Stimulated activated CD8-positive, alpha-beta memory T cell treated with anti-CD3 and anti-CD28 coated beads, Interleukin-2, amount 100 ng/mL, for 48 hours (primary cell): ENCODE measurements at places on chromosomes 4 and X.

DNA sequence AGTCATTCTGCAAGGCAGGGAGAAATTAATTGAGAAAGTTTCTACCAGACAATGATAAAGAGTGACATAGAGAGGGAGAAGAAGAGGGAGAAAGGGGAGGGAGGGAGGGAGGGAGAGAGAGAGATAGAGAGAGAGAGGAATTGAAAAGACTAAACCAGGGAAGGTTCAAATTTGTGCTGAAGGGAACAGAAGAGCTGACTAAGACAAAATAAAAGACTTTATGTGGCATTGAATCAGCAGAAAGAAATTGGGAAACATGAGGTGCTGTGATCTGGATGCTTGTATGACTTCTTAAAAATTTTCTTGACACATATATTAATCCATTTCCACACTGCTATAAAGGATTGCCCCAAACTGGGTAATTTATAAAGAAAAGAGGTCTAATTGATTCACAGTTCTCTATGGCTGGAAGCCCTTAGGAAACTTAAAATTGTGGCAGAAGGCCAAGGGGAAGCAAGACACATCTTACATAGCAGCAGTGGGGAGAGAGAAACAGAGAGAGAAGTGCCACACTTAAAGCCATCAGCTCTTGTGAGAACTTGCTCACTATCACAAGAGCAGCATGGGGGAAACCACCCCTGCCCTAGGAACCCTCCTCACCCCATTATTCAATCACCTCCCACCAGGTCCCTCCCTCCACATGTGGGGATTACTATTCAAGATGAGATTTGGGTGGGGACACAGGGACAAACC, 13.5 kb upstream of the CXCL6 start:
- DNase-seq: no peak

- no peak for DNase-seq
Observed at GRCh38 chr4:18840481-18840880, 818.9 kb upstream of the LCORL start.

DNA sequence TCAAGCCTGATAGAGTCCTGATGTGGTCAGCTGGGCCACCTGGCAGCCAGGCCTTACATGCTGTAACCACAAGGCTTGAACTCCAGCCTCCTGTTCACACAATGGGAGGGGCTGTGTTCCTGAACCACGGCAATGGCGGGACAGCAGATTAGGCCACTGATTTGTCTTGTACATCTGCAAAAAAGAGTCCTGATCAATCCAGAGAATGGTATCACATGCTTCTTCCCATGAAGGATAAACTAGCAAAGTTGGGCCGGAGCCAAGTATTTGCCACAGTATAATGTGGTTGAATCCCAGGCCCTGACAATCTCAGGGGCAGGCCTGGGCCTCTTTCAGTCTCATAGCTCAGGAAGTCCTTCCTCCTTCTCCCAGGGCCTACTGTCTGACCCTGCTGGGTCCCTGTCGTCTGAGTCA, 2182.5 kb upstream of the AGA start:
- no peak for DNase-seq

DNA sequence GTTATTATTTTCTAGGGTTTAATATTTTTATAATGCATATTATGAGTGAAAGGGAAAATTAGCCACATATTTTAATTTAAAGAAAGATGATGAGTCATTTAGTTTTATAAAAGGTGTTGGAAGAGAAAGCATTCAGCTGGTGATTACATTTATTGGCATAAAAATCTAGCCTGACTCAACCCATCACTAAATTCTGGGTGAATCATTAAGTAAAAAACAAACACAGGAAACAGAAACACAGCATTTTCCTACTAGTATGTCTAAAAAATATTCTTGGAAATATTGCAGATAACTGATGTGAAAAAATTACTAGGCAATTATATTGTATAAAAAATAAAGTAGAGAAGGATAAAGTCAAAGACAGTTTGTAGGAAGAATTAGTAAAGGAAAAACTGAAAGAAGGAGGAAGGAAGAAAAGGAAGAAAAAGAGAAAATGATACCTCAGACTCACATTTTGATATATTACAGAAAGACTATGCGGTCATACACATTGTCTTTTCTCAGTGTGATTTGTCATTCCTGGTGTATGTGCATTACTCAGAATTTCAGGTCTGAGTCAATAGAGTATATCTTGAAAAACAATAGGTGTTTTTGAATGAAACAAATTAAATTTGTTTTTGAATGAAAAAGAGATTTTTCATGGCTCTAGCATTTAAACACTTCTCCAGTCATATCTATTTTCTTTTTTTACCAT, 48.0 kb upstream of the SPOCK3 start:
- DNase-seq: no peak

- DNase-seq: no peak
Observed at GRCh38 chrX:34873500-34874225, 68.9 kb upstream of the FAM47B start.
